ENCODE measurements at places on chromosomes 1 and 21. TPM values are rescaled to one million over a fixed set of nuclear protein-coding genes. Genes with fewer than 3 reads are reported as not detected.

MTARC1 gene
- 0.59 TPM for total RNA-seq

IFNLR1 gene
- 1.9 TPM for total RNA-seq

CPT2 gene
- 18.3 TPM for total RNA-seq

WDR64 gene
- not detected for total RNA-seq

F3 gene
- 76.5 TPM for total RNA-seq

OPTC gene
- total RNA-seq = not detected

GCSAML gene
- total RNA-seq = 0.42 TPM

- peak; percentile 68 for DNase-seq
These were observed 12.2 kb downstream of the KIAA0319L start for GRCh38 chr1:35544976-35545375.

- no peak for DNase-seq
These were observed 27.2 kb downstream of the DBT start for GRCh38 chr1:100222428-100222827.

GRCh38 chr1:176949033-176949662, 215.4 kb downstream of the ASTN1 start:
- peak; percentile 40 for DNase-seq

- no peak for DNase-seq
These were observed 36.2 kb downstream of the UMODL1 start for GRCh38 chr21:42107177-42107880.

DNA sequence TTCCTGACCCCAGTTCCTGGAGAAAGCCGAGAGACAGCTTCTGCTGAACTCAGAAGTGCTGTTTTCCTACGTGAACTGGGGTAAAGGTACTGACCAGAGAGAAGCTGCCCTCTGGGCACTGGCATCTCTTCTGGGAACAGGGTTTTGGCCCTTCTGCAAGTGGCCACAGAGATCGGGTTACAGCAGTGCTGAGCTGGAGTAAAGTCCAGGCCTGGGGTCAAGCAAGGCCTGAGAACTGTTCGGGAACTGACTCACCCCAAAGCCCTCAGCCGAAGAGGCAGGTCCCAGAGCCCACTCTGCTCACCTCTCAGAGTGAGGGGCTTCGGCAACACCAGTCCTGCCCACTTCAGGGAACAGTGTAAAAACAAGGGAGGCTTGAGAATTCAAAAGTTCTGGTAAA, 177.2 kb upstream of the RUNX1 start:
- peak; percentile 98 for DNase-seq

- DNase-seq = no peak
These were observed 121.2 kb downstream of the UBR4 start for GRCh38 chr1:19088717-19089442.

- peak; percentile 94 for DNase-seq
These were observed 19.5 kb downstream of the SZRD1 start for GRCh38 chr1:16386454-16387113.

GRCh38 chr1:76337542-76338219, 263.1 kb downstream of the ST6GALNAC3 start:
- no peak for DNase-seq

DNA sequence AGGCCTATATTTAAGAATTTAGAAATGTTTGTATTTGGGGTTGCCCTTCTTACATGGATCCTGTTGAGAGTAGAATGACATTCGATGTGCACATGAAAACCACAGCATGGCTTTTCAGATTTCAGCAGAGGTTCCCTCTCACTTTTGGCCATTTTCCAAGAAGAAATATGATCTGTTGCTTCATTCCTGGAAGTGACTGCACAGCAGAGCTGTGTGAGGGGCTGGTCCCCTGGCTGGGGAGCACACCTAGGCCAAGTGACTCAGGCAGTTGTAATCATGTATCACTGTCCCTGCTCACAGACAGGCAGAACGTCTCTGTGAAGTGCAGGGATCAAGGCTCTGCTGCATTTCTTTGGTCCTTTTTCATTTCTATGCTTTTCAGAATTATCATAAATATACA, 32.3 kb downstream of the AGT start:
- peak; percentile 91 for DNase-seq

DNA sequence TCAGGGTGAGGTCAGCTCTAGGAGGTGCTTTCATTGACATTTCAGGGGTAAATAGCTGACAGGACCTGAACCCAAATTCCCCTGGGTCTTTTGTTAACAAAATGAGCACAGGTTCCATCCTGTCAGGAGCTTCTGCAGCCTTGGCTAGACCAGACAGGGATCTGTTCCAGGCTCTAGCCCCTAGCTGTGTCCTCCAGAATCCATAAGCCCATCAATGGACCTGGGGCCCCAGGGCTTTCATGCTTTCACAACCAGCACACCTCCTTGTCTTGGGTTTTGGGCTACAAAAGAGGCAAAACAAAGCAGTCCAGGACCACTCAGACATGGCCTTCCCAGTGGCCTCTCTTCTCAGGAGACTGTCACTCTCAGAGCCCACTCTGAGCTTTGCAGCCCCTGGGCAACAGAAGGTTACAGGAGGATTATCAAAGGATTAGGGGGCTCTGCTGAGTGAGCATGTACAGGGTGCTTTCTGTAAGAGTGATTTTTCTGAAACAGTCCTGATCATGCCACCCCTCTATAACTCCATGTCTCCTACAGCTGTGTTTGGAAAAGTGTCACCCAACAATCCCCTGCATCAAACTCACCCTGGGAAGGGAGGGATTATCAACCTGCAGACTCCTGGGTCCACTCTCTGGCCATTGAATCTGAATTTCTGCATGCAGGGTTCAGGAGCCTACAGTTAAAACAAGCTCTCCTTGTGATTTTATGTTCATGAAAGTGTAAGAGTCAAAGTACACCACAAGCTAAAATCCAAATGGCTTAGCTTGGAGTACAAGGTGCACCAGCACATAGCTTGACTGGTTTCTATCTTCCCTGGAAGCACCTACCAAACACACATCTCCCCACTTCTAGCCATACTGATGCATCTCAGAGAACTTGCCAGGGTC, 67.7 kb upstream of the GCLM start:
- no peak for DNase-seq

DNA sequence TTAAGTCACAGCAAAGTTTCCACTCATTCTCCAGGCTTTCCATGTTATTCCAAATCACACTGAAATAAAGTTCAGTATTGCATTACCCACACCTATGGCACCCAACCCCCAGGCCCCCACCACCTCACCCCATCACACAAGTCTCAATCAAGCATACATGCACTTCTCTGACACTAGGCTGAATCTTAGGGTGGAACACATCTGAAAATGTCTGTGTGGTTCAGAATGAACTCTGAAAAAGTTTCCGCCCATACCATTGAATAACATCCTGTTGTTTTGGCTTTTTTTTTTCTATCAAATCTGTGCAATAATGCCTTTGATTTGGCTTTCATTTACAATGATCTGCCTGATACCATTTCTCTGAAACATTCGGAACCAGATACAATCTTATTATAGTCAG, 25.8 kb upstream of the LRRC8C start:
- no peak for DNase-seq

DNA sequence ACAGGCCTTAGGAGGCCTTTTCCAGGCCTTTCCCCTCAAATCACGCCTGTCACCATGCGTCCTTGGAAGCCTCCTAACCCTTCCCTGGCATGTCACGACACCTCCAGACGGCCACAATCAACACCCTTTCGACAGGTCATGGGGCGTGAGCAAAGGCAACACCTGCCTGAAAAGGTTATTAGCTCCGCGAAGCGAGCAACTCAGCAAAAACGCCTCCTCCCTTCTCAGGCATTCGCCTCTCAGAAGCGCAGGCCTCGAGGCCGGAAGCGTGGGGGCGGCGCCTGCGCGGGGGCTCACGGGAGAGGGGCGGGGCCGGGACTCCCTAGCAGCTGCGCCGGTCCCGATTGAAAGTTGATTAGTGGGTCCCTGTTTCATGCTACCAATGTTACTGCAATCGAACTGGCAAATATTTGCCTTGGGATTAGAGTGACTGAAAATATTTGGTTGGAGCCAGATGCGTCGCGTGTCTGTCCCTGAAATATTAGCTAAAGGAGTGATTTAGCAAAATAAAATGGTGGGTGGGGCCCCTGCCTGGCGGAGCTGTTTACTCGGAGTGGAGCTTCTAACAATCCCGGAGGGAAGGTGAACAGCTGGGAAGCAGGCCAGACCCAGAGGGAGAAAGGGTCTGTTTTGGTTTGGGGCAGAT, 44.9 kb downstream of the GFI1 start:
- no peak for DNase-seq

GRCh38 chr1:183100361-183100974, 77.2 kb downstream of the LAMC1 start:
- DNase-seq = no peak

DNA sequence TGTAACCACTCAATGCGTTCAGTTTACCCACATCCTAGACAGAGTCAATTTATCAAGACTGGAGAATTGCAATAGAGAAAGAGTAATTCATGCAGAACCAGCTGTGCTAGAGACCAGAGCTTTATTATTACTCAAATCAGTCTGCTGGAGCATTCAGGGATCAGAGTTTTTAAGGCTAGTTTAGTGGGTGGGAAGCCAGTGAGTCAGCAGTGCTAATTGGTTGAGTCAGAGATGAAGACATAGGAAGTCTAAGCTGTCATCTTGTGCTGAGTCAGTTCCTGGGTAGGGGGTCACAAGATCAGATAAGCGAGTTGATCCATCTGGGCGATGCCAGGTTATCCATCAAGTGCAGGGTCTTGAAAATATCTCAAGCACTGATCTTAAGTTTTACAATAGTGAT, 499.6 kb downstream of the MRPL39 start:
- DNase-seq = peak; percentile 92

DNA sequence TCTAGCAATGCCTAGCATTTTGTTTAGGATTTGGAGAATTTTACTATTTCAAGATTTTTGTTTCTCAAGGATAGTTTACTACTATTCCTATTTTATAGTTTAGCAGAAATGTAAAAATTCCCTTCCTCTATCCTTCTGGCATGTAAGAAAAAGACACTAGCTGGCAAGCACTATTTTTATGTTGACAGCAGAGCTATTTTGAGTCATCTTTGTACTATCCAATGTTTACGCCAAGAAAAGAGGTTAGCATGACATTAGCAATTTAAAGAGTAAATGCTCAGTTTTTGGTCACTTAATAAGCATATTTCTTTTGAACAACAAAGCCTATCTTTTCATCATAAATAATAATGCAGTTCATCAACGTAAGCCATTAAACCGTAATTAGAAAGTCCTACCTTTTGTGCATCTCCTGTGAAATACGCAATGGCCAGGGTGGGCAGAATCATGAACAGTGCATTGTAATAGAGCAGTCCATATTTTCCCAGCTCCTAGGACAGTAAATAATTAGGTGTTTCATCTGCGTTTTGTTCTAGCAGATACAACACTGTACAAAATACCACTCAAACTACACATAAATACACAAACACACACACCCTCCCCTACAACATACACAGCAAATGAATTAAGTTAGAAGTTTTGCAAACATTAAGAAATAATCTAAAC, 12.0 kb downstream of the SLC35D1 start:
- DNase-seq = no peak

- DNase-seq = no peak
These were observed 117.6 kb downstream of the KCNK2 start for GRCh38 chr1:215200121-215200520.

- no peak for DNase-seq
These were observed 279.5 kb upstream of the NFIA start for GRCh38 chr1:60802884-60803283.

- DNase-seq = no peak
These were observed 12.3 kb upstream of the JAM2 start for GRCh38 chr21:25626757-25627156.

GRCh38 chr1:158176399-158176798, 4.3 kb upstream of the CD1D start:
- no peak for DNase-seq

GRCh38 chr1:118985640-118986554, 2.2 kb downstream of the TBX15 start:
- no peak for DNase-seq

DNA sequence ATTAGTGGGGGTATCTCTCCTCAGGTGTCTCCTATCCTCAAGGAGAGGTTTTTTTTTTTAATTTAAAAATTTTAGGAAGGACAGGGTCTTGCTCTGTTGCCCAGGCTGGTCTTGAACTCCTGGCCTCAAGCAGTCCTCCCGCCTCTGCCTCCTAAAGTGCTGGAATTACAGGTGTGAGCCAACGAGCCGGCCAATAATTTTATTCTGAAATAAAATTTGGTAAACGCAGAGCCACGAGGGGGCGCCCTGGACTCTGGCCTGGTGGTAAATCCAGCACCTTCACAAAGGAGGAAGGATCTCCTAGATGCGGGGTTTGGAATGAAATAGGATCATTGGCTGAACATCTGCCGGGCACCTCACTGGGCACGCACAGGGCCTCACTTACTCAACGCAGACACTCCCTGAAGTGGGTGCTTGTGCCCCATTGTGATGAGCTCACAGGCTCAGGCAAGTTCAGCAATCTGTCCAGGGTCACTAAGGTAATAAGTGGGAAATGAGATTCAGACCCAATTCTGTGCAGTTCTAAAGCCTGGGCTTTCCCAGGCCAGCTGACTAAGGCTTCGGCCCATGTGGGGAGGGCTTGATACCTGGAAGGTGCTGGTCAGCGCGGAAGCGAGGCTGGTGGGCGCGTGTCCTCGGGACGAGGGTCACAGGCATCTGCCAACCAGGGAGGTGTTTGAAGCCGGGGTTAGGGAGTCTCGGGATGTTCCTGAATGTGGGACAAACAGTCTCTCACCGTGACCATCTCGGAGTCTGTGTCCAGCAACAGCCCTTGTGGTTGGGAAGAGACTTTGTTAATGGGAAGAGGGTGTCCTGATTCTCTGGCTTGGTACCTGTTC, 32.7 kb upstream of the ETV3 start:
- DNase-seq = peak; percentile 40

GRCh38 chr1:60584371-60584770, 498.0 kb upstream of the NFIA start:
- no peak for DNase-seq

DNA sequence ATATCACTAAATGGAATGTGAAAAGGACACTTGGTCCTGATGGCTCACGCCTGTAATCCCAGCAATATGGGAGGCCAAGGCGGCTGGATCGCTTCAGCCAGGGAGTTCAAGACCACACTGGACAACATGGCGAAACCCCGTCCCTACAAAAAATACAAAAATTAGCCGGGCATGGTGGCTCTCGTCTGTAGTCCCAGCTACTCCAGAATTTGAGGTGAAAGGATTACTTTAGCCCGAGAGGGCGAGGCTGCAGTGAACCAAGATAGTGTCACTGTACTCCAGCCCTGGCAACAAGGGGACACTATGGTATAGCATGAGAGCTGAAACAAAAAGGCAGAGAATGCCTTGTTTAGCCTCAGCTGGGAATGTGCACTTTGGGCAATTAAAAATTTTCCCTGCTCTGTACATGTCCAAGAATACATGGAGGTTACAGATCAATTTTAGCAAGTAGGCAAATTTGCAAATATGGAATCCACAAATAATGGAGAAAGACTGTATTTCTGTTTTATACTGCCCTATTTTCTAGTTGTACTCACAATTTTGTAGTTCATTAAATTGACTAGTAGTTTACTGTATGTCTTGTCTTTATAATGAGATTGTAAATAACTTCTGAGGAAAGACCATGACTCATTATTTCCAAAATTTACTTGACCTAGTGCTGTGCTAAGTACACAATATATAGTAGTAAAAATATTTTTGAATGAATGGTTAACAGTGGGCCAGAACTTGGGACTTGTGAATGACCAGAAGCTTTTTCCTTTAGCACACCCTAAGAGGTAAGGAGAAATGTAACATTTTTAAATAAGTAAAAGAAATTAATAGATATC, 2.0 kb upstream of the ANGEL2 start:
- peak; percentile 7 for DNase-seq

Data from M059J (cell line).